Tibial artery (tissue), 4 donors: ENCODE measurements at places on chromosomes 3 and 15.
A peak's percentile ranks its signal among the peaks of the same experiment; 100 is the strongest.

DNA sequence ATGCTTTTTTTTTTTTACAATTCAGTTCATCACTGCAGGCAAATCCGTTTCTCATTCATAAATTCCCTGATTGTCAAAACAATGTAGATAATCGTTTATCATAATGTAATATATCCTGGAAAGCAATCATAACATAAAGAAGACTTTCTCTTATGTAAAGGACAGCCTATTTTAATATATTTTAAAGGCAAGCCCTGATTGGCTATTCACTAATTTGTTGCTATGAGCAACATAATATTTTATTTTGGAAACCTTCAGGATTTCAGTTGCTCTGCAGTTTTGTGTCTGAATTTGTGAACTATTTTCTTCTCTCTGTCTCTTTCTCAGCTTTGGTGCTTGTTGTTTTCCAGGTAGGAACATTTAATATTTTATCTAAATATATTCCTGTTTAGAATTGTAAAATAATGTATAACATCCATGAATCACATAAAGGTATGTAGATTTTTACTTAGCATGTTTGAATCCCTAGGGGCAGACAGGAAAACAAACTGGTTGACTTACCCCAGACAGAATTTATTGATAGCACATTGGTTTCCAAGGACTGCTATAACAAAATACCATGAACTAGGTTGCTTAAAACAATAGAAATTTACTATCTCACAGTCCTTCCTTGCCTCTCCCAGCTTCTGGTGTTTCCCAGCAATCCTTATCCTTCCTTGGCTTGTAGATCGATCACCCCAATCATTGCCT is 253.5 kb downstream of the CDIN1 start:
- DNase-seq, result no peak
- no peaks in the 10 kb centered on the region for H3K27me3 ChIP-seq
- no peak overlapping the region for H3K4me3 ChIP-seq
- no peaks in the 10 kb centered on the region for H3K4me1 ChIP-seq
- H3K27ac ChIP-seq, result no peak overlapping the region

DNA sequence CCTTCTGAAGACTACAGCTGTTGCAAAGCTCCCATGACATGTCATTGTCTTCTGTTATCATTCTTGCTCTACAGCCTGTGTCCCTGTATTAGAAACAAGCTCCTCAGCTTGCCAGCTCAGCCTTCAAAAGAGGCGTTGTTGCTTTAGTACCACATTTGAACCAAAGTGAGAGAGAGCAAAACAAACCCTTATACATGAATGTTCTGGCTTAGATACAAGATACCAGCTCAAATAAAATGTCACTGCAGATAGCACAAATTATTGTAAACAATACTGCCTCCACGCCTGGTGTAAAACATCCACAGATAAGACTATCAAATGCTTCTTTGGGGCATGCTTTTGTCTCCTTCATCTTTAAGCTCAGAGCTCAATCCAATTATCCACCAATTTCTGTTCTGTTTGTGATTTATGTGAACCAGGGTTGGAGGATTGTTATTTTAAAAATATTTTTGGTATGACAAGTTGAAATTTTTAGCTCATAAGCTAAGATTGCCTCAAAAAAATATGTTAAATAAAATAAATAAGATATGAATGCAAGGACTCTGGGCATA is 403.6 kb upstream of the CDIN1 start:
- peak overlapping the region; percentile 43 for H3K27ac ChIP-seq
- no peaks in the 10 kb centered on the region for H3K27me3 ChIP-seq
- no peak for DNase-seq
- no peaks in the 10 kb centered on the region for H3K36me3 ChIP-seq
- H3K4me1 ChIP-seq, result peaks cover 9% of the 10 kb centered on the region
- no peak overlapping the region for H3K4me3 ChIP-seq

- peaks cover 31% of the 10 kb centered on the region for H3K4me1 ChIP-seq
- no peak overlapping the region for H3K4me3 ChIP-seq
- peak; percentile 56 for DNase-seq
- peaks cover 97% of the 10 kb centered on the region for H3K36me3 ChIP-seq
- H3K27me3 ChIP-seq, result no peaks in the 10 kb centered on the region
These were observed 14.5 kb downstream of the PLXNB1 start for GRCh38 chr3:48415251-48415953.

DNA sequence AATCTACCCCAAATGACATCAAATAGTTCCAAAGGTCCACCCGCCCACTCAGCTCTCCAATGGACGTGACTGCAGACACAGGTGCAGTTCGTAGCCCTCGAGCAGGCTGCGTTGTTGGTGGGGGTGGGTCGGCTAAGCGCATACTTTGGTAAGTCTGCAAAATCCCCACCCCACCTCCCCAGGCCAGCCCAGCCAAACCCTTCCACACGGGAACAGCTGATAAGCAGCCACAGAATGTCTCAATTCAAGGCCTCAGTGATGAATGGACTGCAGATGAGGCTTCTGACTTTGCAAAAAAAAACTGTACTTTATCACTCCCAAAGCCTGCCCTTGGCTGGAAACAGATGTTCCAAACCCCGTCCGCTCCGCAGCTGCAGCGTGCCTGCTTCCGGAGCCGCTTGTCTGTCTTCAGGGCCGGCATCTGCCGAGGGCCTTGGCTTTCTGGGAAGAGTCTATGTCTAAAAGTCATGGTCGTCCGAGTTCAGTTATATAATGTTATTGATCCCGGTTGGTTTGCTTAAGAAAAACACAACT is 38.2 kb downstream of the PCSK6 start:
- H3K27me3 ChIP-seq, result no peaks in the 10 kb centered on the region
- H3K4me3 ChIP-seq, result no peak overlapping the region
- H3K4me1 ChIP-seq, result no peaks in the 10 kb centered on the region
- H3K36me3 ChIP-seq, result no peaks in the 10 kb centered on the region

- no peak for DNase-seq
- no peak overlapping the region for H3K4me3 ChIP-seq
- H3K36me3 ChIP-seq, result no peaks in the 10 kb centered on the region
These were observed 69.4 kb downstream of the STAG1 start for GRCh38 chr3:136682740-136683312.

- peaks cover 27% of the 10 kb centered on the region for H3K4me1 ChIP-seq
- H3K4me3 ChIP-seq, result no peak overlapping the region
- H3K27ac ChIP-seq, result peak overlapping the region; percentile 40
These were observed 25.5 kb upstream of the CP start for GRCh38 chr3:149247008-149247710.

- no peak overlapping the region for H3K27ac ChIP-seq
- no peaks in the 10 kb centered on the region for H3K27me3 ChIP-seq
- no peaks in the 10 kb centered on the region for H3K36me3 ChIP-seq
- no peak overlapping the region for H3K4me3 ChIP-seq
- no peaks in the 10 kb centered on the region for H3K4me1 ChIP-seq
These were observed 30.7 kb upstream of the CHRNB4 start for GRCh38 chr15:78671626-78672211.

- DNase-seq, result no peak
- H3K27ac ChIP-seq, result no peak overlapping the region
- no peak overlapping the region for H3K4me3 ChIP-seq
- no peaks in the 10 kb centered on the region for H3K36me3 ChIP-seq
- H3K4me1 ChIP-seq, result no peaks in the 10 kb centered on the region
- no peaks in the 10 kb centered on the region for H3K27me3 ChIP-seq
These were observed 285.4 kb downstream of the CNTN3 start for GRCh38 chr3:74329096-74329495.

DNA sequence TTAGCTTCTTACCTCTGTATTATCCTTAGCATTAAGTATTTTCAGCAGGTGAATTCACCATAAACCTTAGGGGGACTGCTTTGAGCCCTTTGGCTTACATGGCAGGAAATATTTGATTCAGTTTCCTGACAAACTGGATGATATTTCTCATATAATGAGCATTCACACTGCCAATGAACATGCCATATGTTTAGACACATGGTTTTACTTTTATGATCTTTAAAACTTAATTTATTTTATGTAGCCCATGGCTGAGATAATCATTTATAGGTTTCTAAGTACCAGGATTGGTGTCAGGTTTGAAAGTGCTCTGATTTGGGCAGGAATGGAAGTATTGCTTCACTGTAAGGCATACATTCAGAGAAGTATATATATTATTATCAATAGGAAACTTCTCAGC is 319.1 kb downstream of the ZPLD1 start:
- no peaks in the 10 kb centered on the region for H3K27me3 ChIP-seq
- H3K4me1 ChIP-seq, result no peaks in the 10 kb centered on the region
- H3K36me3 ChIP-seq, result no peaks in the 10 kb centered on the region
- no peak overlapping the region for H3K27ac ChIP-seq
- H3K4me3 ChIP-seq, result no peak overlapping the region
- no peak for DNase-seq

DNA sequence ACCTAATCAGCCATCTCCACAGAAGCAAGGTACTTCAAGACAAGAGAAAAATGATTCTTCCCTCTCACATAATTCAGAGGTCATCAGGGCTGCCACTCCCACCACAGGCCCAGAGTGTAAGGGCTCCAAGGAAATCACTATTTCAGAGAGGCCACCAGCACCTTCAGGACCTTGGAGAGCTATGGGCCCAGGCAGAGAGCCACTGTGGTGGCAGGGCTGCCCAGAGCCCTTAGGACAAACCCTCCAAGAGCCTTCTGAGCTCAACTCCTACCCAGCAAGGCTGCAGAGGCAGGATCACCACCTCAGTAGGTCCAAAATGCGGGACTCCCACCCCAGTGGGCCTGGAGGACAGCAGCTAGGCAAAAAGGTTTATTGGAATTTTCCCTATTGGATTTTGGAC is 17.9 kb upstream of the FAN1 start:
- no peak overlapping the region for H3K4me3 ChIP-seq

GRCh38 chr15:65044724-65045481 is at the start of gene SLC51B:
Gene SLC51B, plus strand, starts transcription at chr15:65045387. Its CDS starts 4,618 bp downstream, at chr15:65050005.
- H3K27me3 ChIP-seq, result no peaks in the 10 kb centered on the region
- H3K36me3 ChIP-seq, result peaks cover 17% of the 10 kb centered on the region

DNA sequence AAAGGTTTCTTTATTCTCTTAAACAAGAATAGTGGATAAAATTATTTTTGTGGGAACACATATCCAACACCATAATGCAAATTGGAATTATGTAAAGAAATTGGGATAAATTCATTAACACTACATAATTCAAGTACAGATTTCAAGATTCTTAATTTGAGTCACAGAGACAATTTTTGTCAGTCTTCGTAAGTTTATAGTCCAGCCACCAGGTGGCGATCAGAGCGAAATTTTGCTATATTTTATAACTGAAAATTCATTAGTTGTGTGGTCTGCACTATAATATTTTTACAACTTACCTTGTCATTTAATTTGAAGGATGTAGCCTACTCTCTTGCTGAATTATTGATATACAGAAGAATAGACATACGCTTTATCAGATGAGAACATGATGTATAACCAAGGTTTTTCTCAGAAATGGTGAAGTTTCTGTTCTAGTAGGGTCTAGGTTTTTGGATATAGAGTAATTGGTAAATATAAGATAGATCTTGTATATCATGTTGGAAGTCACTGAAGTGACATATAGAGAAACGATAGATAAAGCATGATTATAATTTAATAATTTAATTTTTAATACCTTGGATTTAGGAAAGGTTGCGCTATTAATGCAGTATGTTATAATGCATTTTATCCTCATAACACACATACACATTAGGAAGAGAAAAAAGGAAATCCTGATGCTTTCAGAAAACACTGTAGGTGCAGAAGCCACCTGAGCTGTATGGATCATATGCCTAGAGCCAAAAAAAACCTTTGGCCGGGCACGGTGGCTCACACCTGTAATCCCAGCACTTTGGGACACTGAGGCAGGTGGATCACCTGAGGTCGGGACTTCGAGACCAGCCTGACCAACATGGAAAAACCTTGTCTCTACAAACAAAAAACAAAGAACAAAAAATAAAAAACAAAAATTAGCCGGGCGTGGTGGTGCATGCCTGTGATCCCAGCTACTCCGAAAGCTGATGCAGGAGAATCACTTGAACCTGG is 31.7 kb downstream of the PLSCR4 start:
- H3K27me3 ChIP-seq, result no peaks in the 10 kb centered on the region
- no peak overlapping the region for H3K27ac ChIP-seq
- DNase-seq, result no peak

DNA sequence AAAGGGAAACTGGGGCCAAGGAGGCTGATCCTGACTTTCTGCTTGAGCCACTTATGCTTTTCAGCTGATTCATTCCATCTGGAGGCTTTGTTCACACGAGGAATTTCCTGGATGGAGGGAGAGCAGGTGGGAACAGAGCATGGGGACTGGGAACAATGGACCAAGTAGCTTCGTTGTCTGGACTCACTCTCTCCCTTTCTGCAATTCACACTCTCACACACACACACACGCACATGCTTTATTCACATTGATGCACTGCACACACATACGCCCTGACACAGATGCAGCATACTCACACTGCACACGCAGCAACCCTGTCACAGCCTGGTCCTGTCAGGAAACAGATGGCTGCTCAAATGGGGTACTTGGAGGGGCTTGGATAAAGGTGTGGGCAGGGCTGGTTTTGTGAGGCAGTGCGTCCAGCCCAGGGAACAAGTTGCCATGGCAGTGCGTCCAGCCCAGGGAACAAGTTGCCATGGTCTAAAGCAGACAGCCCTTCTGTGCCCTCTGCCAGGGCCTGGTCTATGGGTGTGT is 19.8 kb upstream of the CHCHD6 start:
- H3K4me3 ChIP-seq, result no peak overlapping the region
- DNase-seq, result no peak
- no peaks in the 10 kb centered on the region for H3K36me3 ChIP-seq
- peak overlapping the region; percentile 57 for H3K27ac ChIP-seq
- H3K4me1 ChIP-seq, result no peaks in the 10 kb centered on the region

GRCh38 chr3:168824107-168824506 is 728.4 kb upstream of the GOLIM4 start:
- no peaks in the 10 kb centered on the region for H3K4me1 ChIP-seq
- H3K27me3 ChIP-seq, result no peaks in the 10 kb centered on the region
- DNase-seq, result no peak
- no peak overlapping the region for H3K4me3 ChIP-seq
- no peaks in the 10 kb centered on the region for H3K36me3 ChIP-seq
- H3K27ac ChIP-seq, result no peak overlapping the region

- H3K27ac ChIP-seq, result no peak overlapping the region
- no peaks in the 10 kb centered on the region for H3K4me1 ChIP-seq
- H3K36me3 ChIP-seq, result peaks cover 34% of the 10 kb centered on the region
These were observed 31.2 kb downstream of the LINS1 start for GRCh38 chr15:100570735-100571313.

DNA sequence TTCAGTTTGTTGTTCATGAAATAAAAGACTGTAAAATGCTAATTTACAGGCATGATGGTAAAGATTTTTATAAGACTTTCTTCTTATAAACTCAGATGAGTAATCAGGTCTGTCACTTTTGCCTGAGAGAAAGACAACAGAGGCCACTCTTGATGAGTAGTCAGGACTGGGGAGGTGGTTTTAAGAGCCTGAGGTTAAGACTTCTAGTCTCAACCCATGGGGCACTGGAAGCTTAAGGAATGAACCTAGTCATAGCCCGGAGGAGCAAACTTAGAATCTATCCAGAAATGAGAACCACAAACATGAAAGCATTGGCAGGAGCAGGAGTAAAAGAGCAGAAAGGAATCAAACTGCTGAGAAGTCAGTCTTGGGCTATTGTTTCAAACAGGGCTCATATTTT is 846.3 kb upstream of the ARPP21 start:
- no peaks in the 10 kb centered on the region for H3K27me3 ChIP-seq
- no peak overlapping the region for H3K4me3 ChIP-seq
- no peaks in the 10 kb centered on the region for H3K36me3 ChIP-seq
- H3K4me1 ChIP-seq, result peaks cover 7% of the 10 kb centered on the region
- no peak for DNase-seq
- H3K27ac ChIP-seq, result no peak overlapping the region
